ENCODE measurements at places on chromosomes 12 and 14.

GRCh38 chr12:132491138-132491663 lies 1.2 kb downstream of the FBRSL1 start:
- no peak for DNase-seq

- no peak for DNase-seq
These were observed 76.1 kb upstream of the SAV1 start for GRCh38 chr14:50744231-50744630.

GRCh38 chr12:77559400-77560074 lies 271.2 kb upstream of the NAV3 start:
- no peak for DNase-seq

DNA sequence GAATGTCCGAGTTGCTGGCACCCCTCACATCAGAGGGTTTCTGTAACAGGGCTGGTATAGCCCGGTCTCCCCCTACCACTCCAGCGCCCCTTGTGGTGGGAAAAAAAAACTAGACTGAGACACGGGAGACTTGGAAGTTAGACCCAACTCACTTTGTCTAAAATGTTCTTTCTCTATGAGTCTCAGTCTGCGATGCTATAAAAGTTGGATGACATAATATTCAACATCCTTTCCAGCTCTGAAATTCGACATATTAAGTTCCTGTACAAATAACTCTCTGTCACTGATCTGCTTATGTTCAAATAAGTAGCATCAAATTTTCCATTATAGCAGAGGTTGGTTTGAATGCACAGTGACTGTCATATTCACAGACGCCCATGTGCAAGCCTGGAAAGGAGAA lies 25.7 kb upstream of the TC2N start:
- DNase-seq: no peak

GRCh38 chr14:99133636-99134515 lies 138.1 kb downstream of the BCL11B start:
- no peak for DNase-seq

DNA sequence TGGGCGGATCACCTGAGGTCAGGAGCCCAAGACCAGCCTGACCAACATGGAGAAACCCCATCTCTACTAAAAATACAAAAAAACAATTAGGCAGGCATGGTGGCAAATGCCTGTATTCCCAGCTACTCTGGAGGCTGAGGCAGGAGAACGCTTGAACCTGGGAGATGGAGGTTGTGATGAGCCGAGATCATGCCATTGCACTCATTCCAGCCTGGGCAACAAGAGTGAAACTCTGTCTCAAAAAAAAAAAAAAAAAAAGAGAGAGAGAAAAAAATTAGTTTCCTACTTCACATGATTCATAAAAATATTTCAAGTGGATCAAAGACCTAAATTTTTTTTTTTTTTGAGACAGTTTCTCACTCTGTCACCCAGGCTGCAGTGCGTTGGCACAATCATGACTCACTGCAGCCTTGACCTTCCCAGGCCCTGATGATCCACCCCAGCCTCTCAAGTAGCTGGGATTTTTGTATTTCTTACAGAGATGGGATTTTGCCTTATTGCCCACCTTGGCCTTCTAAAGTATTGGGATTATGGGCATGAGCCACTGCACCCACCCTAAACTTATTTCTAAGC lies 24.9 kb downstream of the FCF1 start:
- DNase-seq: no peak

DNA sequence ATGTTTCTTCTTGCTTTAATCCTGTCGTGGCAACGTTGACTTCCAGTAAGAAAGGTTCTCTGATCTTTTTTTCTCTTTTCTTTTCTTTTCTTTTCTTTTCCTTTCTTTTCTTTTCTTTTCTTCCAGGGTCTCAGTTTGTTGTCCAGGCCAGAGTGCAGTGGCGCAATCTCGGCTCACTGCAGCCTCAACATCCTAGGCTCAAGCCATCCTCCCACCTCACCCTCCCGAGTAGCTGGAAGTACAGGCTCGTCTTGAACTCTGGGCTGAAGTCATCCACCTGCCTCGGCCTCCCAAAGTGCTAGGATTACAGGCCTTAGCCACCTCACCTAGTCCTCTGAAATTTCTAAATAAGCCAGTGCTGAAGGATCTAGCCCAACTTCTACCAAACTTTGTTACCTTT lies 1.3 kb upstream of the MAP3K9 start:
- no peak for DNase-seq

DNA sequence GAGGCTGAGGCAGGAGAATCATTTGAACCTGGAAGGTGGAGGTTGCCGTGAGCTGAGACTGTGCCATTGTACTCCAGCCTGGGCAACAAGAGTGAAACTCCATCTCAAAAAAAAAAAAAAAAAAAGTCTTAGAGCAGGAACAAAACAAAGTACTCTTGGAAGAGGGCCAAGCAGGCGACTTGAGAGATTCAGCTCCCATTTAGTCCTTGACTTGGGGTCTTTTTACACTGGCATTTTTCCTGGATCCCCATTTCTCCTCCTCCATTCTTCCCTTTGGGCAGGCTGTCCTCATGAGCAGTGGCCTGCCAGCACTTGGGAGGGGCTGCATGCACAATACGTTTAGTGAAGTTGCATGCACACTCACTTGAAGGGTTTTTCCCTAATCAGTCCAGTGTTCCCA lies 72.9 kb downstream of the C14orf132 start:
- DNase-seq: no peak

GRCh38 chr14:45201905-45202304 lies 51.1 kb downstream of the MIS18BP1 start:
- no peak for DNase-seq
